Activated CD8-positive, alpha-beta memory T cell treated with anti-CD3 and anti-CD28 coated beads for 1 hour (primary cell): ENCODE measurements at places on chromosomes 1 and 21.

DNA sequence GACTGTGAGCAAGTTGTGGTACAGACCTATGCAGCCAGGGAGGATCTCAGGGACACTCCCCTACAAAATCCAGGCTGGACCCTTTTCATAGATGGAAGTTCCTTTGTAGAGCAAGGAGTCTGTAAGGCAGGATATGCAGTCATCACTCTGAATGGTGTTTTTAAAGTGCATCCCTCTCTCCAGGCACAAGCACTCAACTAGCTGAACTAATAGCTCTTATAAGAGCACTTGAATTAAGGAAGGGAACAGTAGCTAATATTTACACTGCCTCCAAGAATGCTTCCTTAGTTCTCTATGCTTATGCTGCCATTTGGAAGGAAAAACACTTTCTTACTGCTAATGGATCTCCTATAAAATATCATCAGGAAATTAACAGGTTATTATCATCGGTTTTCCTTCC lies 27.0 kb upstream of the SMYD3 start:
- no peak for DNase-seq

- peak; percentile 14 for DNase-seq
Measured at GRCh38 chr1:224380003-224380402, 23.3 kb downstream of the CNIH4 start.

- DNase-seq = no peak
Measured at GRCh38 chr1:97905141-97905940, 15.5 kb downstream of the DPYD start.

DNA sequence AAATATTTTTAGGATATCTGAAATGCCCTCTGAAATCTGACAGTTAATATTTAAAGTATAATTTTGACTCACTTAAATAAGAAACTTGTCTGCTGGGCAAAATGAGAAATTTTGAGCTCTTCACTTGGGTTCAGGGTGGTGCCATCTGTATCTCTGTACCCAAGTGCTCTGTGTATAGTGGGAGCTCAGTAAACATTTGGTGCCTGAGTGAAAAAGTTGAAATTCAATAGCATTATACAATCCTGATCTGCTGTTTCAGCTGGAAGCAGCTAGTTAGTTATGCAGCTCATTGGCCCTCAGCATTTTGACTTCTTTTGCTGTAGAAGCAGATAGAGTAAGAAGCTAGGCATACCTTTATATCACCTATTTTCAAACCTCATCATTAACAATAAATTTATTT lies 73.3 kb downstream of the RPE65 start:
- no peak for DNase-seq

DNA sequence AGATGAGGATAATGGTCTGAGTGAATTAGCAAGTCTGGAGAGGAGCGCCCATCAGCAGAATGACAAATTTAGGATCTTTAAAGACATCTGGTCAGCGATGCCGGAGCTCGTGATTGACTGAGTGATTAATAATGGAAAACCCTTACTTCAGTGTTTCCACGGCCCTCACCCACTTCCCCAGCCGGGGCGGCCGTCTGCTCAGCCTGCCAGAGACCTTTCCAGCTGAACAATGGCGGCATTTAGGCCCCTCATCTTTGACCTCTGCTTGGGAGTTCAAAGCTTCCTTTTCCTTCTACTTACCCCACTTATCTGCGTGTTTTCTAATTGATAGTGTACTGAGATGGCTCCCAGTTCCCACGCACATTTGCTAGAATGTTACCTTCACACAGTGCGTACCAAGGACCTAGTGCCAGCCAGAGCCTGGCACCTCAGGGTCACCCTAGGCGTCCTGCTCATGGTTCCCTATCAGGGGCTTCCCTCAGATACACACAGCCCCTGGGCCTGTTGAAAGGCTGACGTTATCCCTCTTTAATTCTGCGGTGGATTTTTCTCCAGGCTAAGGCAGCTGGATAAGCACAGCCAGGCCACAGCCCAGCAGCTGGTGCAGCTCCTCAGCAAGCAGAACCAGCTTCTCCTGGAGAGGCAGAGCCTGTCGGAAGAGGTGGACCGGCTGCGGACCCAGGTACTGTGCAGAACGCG lies 232.8 kb downstream of the SDCCAG8 start:
- DNase-seq = no peak

- DNase-seq = no peak
Measured at GRCh38 chr21:41830145-41830707, 48.9 kb downstream of the PRDM15 start.

DNA sequence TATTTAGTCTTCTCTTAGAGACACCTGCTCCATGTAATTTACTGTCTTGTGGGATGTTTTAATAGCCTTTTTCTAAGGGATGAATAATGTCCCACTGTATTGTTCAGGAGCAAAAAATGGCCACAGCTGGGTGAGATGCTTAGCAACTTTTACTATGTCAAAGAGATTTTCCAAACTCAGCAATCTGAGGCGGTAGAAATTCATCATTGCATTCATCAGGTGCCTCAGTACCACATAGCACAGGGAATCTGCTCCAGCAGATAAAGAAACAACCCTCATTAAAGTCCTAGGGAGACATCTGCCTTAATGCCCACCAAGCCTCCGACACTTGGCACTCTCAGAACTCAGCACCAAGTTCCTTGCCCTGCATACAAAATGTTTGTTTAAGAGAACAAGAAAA lies 266.9 kb downstream of the SIPA1L2 start:
- no peak for DNase-seq

DNA sequence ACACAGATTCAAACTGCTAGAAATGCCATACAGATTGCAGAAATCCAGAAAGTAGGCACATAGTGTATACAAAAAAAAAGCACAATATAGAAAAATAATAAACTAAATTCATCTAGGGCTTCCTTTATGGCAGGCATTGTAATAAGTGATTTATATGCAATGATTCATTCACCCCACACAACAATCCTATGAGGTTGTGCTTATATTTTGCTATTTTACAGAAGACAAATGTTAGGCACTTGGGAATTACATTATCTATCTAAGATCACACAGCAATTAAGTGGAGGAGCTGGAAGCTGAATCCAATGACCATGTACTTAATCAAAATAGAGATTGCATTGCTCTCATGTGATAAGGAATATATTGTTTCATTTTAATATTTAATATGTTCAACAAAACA lies 225.7 kb upstream of the KCNK2 start:
- DNase-seq = no peak
